ENCODE measurements at places on chromosomes 11 and 22.
A peak's percentile ranks its signal among the peaks of the same experiment; 100 is the strongest.

- DNase-seq = no peak
Measured at GRCh38 chr22:23518376-23519187, 61.5 kb downstream of the IGLL1 start.

GRCh38 chr22:45155050-45155840 lies 8.5 kb upstream of the NUP50 start:
- DNase-seq = no peak

GRCh38 chr11:112279901-112280267 lies 19.2 kb upstream of the PLET1 start:
- peak; percentile 75 for DNase-seq

DNA sequence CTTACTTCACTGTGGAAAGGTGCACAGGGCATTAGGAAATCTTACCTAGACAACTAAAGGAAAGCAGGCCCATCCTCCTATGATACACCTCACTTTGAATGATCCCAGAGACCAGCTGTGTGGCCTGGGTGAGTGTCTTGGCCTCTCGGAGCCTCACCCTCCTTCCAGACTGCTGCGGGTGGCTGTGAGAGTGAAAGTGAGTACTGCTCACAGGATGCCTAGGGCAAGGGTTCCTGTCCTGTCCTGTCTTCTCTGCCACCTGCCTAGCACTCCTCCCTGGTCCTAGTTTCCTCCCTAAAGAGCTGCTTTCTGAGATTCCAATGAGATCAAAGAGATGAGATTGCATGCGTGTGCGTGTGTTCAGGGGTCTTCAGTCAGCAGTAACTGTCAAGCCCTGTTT lies 19.5 kb upstream of the ADORA2A start:
- DNase-seq = no peak
